H7 (cell line): ENCODE measurements at places on chromosomes 11 and 22.
A peak's percentile ranks its signal among the peaks of the same experiment; 100 is the strongest.

DNA sequence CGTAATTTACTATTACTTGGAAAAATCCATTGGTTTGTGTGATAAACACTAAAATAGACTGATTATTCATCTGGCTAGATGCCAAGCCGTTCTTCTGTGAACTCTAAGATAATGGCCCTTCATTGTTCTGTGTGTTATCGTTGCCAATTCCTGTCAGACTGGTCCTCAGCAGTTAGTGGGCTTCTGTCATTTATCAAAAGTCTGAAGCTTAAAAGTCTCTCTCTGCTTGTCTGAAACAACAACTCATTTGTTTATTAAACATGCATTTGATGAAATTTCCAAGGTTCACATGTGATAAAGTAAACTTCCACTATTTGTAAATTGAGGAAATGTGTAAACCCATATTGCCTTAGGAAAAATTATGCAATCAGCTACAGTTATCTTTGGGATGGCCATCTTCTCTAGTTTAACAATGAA is 21.1 kb upstream of the RDX start:
- DNase-seq = no peak

DNA sequence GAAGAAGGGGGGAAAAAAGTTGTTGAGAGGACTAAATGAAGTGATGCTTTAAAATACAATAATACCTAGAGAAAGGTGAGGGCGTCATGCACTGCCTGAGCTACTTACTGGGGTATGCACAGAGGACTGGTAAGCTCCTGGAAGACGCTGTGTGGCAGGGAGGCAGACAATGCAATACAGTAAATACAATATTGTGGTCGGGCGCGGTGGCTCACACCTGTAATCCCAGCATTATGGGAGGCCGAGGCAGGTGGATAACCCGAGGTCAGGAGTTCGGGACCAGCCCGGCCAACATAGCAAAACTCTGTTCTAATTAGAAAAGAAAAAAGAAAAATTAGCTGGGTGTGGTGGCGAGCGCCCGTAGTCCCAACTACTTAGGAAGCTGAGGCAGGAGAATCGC is 683 bp upstream of the SYTL2 start:
- DNase-seq = no peak

DNA sequence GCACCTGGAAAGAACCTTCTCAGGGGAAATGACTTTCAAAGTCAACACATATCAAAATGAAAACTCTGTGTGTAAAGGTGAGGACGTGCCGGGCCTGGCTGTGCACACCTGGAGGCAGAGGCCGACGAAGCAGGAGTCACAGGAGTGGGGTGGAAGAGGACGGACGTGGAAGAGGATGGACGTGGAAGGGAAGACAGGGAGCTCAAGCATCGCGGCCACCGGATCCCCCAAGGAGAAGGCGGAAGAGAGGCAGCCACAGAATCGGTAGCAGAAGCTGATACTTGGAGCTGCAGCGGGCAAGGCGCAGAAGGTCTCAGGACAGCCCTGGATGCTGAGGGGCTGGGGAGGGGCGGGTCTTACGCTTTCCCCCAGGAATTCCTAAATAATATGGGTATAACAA is 519.8 kb downstream of the BRD1 start:
- peak; percentile 13 for DNase-seq

- DNase-seq = no peak
Observed at GRCh38 chr11:30433831-30434230, 110.9 kb downstream of the ARL14EP start.
